ENCODE measurements at places on chromosomes 16 and 17.

DNA sequence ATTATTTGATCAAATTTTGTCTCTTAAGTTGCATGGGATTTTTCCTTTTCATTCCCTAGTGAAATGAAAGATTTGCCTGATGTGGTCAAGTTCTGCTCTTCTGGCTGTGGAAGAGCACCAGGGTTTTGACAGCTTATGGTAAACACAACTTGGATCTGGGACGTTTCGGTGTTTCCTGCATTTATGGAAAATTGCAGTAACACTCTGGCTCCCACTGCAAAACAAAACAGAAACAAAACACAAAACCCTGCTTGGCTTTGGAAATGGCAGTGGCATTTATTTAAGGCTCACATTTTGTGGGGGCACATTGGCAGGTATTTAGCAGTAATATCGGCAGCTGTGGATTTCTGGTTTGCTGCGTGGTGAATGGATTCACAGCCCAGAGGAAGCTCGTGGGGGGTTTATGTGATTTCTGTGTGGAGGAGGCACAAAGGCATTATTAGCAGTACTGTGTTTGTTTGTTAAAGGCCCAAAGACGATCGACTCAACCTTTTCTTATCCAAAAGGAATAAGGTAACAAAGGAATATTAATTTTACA, 377.8 kb downstream of the SNX29 start:
- DNase-seq = no peak

- DNase-seq = no peak
These were observed 1.2 kb downstream of the HAS3 start for GRCh38 chr16:69106491-69107315.

GRCh38 chr16:13630374-13630773, 289.6 kb upstream of the ERCC4 start:
- no peak for DNase-seq

GRCh38 chr16:81548876-81549546, 104.4 kb downstream of the CMIP start:
- no peak for DNase-seq

DNA sequence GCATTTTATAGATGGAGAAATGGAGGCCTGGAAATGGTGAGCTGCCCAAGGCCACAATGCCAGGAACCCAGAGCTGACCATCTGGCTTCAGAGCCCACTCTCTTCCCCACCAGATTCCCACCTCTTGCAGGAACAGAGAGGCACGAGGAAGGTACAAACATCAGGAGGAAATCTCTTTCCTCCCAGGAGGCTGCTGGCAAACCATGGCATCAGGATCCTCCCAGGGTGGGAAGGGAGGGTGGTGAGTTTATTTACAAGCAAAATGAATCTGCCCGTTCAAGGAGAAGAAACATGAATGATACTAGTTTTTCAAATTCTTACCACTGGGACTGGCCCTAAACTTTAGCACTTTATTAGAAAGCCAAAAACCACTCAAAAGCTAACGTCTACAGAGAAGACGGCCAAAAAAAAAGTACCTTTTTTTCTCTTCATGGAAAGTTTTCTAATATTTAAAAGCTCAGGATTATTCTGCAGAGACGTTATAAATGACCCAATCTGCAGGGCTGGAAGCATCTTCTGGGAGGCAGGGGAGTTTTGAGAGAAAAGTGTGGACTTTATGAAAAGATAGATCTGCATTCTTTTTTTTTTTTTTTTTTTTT, 79.1 kb downstream of the NXN start:
- no peak for DNase-seq

DNA sequence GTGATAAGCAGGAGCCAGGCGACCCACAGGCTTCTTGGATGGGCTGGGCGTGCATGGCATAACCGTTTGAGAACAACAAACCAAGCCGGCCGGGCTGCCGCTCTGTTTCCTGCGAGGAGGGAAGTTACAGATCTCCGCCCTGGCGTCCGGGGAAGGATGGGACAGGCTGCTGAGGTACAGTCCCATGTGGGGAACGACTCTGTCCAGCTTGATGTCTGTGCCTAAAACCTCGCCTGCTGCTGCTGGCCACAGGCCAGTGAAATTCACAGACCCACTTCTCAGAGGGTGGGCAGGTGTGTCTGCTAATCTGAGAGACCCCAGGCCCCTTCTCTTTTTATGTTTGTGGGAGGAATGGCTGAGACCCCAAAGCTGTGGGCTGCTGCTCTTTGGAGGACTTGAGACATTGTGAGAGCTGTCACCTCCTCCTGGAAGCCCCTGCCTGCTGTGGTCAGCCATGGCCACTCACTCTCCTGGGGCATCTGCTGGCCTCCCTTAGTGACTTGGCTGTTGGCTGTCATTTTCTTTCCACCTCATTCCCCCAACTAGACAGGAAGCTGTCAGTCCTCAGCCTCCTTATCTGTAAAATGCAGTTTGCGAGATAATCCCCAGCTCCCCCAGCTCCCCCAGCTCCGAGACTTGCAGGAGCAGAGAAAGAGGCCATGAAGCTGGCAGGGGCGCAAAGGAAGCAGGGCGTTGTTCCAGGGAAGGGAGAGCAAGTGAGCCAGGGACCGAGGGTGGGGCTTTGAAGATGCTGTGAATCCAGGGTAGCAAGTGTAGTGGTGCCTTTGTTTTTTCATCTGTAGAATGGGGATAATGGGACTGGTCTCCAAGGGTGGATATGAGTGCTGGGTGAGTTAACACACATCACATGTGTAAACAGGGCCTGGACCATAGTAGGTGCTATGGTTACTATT, 51.0 kb downstream of the CMIP start:
- no peak for DNase-seq

- DNase-seq = no peak
These were observed 3.0 kb downstream of the PRR35 start for GRCh38 chr16:563072-563644.

DNA sequence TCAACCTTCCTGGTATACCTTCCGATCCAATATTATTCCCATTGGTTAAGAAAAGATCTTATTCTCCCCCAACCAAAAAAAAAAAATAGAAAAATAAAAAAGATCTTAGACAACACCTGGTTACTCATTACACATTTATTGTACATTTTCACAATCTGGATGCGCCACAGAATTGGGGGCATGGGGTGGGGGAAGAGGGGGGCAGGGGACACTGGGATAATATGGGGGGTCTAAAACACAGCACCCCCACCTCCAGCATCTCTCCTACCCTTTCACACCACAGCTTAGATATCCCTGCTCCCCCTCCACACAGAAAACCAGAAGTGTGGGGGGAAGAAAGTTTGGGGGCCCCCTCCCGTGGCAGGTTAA, 3.7 kb downstream of the VAMP2 start:
- DNase-seq = no peak

DNA sequence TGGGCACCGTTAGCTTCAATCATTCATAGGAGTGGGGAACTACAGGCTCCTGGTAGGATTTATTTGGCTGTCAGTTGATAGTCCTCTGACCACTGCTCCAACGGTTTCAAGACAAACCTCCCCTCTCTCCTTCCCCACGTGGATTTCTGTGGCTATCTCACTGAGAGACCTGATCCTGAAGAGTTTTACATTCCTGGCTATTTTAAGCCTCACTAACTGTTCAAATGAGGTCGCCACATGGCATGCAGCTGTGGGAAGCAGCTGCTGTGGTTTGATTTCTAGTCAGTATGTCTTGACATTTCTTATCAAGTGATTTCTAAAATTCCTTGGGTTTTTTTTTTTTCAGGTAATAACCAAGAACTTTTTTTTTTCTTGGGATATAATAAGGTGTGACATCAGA, 38.3 kb downstream of the CDK5R1 start:
- DNase-seq = no peak

GRCh38 chr17:38613981-38614779, 8.4 kb upstream of the SRCIN1 start:
- no peak for DNase-seq

GRCh38 chr17:44376124-44376523, 12.5 kb upstream of the FAM171A2 start:
- DNase-seq = no peak

Data from activated CD4-positive, alpha-beta T cell treated with anti-CD3 and anti-CD28 coated beads, Interleukin-2, amount 50 U/mL, for 4 hours (primary cell).